T-helper 1 cell (primary cell): ENCODE measurements at places on chromosomes 2 and 18.

DNA sequence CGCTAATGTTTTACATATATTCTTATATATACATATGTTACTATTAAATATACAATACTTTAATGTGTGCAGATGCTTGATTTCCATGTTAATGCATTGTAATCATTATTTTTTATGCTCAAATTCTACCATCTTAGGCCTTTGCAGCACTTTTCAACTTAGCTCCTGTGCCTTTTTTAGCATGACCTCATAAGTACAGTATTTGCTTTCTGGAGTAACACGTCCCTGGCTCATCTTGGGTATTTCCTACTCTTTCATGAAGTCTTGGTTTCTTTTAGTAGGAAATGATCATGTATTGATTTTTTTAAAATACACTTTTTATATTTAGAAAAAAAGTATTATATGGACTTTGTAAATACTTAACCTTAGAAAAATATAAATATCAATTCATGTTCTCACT is 36.5 kb downstream of the CAB39 start:
- DNase-seq: no peak

DNA sequence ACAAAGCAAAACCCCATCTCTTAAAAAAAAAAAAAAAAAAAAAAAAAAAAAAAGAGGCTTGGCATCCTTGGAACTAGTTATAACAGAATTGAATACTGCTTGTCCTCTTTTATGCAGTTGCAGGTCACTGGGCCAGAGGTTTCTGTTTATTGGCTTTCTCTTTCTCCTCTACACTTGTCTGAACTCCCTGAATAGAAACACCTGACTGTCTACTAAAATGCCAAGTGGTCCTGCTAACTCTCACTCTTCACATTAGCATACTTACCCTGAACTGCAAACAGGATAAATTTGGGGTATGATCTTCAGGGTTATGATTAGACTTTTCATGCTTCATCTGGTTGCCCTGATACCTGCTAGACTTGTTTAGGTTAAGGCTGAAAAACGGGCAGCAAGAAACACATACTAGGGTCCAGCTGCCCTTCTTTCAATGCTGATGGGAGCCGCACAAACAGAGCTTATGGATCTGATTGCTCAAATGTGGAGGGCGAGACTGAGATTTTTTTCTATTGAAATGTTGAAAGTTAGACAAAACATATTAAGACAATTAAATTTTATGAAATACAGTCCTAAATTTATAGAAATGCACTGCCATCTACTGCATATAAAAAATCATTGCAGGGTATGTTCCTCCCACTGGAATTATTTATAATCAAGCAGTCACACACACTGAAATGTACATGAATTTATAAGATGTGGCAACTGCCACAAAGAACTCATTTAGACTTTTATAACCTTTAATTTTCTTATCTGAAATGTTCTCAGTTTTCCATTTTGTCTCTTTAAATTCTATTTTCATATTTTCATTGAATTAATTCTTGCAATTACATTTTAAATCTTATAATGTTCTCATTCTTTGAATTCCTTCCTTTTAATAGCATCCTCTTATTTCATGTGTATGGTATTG is 40.8 kb downstream of the GTF3C3 start:
- DNase-seq: no peak

GRCh38 chr2:72089537-72089936 is 58.1 kb downstream of the CYP26B1 start:
- DNase-seq: no peak

DNA sequence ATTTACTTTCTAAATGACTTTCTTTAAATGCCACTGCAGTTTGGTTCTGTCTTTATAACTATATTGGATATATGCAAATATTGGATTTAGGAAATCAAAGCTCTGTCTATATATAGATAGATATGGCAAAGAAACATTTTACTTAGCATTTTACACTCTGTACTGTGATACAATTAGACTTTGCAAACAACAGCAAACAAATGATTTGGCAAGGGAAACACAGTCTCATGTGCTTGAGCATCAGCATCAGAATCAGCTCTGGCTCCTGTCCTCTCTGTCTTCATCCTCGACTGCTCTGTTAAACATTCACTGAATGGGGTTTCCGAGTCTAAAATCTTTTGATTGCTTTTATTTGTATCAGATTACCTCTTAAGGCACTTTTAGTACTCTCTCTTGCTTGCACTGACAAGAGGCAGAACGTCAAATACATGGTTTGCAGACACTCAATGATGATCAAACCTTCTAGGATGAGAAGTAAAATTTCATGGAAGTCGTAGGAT is 176.8 kb upstream of the LRP1B start:
- no peak for DNase-seq

- DNase-seq: no peak
Observed at GRCh38 chr2:120429586-120430500, 83.9 kb downstream of the INHBB start.

DNA sequence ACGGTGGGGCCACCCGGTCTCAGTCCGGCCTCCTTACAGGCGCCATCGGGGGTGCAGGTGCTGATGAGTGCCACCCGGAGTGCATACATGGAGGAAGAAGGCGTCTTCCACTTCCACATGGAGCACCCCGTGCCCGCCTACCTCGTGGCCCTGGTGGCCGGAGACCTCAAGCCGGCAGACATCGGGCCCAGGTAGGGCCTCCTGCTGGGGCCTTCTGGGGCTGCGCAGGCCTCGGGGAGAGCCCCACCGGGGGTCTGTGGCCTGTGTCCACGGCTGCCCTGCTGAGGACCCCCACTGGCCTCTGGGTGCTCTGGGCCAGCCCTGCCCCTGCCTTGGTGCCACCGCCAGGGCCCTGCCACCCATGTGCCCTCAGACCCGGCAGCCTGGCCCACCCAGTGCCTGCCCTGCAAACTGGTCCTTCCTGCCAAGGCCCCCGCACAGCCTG is 4.8 kb downstream of the RNPEPL1 start:
- DNase-seq: no peak

DNA sequence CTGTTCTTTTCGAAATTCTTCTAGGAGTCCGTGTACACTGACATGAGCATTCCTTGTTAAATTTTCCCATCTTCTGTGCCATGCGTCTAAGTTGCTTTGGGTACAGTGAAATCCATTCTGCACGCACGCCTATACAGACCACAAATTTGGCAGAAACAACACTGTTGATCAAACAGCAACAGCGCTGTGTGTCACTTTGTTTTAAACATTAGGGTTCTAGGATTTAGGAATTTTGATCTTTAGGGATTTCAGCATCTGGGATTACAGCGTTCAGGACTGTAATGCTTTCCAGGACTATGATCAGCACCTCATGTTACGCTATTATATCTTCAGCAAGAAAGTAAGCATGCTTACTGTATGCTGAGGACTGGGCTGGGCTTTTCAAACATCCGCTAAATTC is 47.1 kb upstream of the FHL2 start:
- DNase-seq: no peak

- no peak for DNase-seq
Observed at GRCh38 chr18:22504251-22505030, 86.7 kb upstream of the CTAGE1 start.

GRCh38 chr2:130813722-130814121 is 23.0 kb upstream of the ARHGEF4 start:
- DNase-seq: no peak

GRCh38 chr2:33420726-33421125 is 55.7 kb upstream of the RASGRP3 start:
- no peak for DNase-seq
